ENCODE measurements at places on chromosomes 6 and 20. TPM values are rescaled to one million over a fixed set of nuclear protein-coding genes. Genes with fewer than 3 reads are reported as not detected.

- H3K4me3 ChIP-seq = no peak overlapping the region
- H3K27me3 ChIP-seq = no peaks in the 10 kb centered on the region
- no peaks in the 10 kb centered on the region for H3K4me1 ChIP-seq
Observed at GRCh38 chr6:74356391-74356790, 660.4 kb downstream of the CD109 start.

DNA sequence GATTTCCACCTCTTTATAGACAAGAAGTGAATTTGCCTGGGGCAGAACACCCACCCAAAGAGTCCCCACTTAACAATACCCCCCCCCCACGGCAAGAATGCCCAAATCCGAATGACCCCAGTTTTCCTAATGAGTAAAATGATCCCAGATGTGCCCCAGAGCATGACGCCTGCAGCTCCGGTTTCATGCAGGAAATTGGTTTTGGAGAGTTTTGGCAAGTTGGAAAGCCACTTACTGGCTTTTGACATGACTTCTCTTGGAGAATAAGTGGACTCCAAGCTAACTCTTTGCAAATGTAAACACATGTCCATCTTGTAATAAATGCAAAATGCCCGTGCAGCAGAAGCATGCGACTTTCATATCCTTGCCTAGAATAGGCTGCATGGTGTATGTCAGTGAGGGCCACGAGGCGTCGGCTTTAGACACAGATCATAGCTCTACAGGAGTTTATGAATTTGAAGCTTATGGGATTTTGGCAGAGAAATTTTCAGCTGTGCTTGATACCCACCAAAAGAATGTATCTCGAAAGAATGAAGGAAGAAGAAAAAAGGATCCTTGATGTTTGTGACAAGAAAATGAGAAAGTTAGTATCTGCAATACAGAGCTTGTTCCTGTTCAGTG, 24.2 kb downstream of the EDN3 start:
- no peak for DNase-seq
- H3K4me3 ChIP-seq = no peak overlapping the region
- H3K27ac ChIP-seq = no peak overlapping the region
- H3K36me3 ChIP-seq = no peaks in the 10 kb centered on the region
- no peaks in the 10 kb centered on the region for H3K4me1 ChIP-seq

DNA sequence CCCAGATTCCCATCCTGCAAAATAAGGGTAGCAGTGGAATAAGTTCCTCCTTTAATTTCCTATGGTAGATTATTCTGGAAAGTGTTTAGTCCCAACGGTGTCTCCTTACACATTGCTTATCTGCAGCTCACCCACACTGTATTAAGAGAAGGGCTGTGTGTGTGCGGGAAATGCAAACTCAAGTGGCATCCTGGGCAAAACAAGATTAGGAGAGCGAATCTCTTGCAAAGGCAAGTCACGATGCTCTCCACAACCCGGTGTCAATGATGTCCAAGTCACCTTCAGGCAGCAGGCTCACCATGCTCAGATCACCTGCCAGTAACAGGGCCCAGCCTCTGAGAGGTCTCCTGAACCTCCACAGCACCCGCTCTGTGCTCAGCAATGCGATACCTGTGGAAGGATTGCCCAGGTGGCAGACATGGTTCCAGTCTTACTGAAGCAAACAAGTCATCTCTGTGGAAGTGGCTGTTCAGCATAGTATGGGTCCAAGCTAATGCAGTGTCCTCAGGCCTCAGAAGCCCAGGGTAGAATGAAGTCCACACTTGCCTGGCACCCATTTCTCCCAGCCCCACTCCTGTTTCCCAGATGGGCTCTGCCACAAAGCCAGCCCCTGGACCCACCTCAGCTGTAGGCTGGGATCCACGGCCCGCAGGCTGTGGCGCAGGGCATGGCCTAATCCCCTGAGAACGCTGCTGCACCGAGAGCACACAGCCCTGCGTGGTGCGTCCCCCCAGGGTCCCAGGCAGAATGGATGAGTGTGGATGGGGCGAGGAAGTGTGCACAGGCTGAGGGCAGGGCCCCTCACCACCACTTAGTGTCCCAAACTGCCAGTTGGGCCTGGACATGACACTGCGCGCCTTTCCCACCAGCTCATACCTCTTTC, 101.2 kb downstream of the PXDC1 start:
- no peak for DNase-seq
- no peak overlapping the region for H3K27ac ChIP-seq
- H3K4me1 ChIP-seq = no peaks in the 10 kb centered on the region
- no peaks in the 10 kb centered on the region for H3K27me3 ChIP-seq

GPR63 gene
- 0.92 TPM for total RNA-seq

CEP85L gene
- total RNA-seq = 7.4 TPM

All from pancreas (tissue), 10 donors.